ENCODE measurements at places on chromosomes 4 and X. TPM values are rescaled to one million over a fixed set of nuclear protein-coding genes. Genes with fewer than 3 reads are reported as not detected.

L1CAM gene
- 0.29 TPM for total RNA-seq

MAGEA1 gene
- total RNA-seq, result not detected

VCX gene
- not detected for total RNA-seq

PAK3 gene
- not detected for total RNA-seq

KDR gene
- total RNA-seq, result 19.3 TPM

TEX13D gene
- total RNA-seq, result not detected

TEX13B gene
- not detected for total RNA-seq
